ENCODE measurements at places on chromosomes 16 and 17. TPM values are rescaled to one million over a fixed set of nuclear protein-coding genes. Genes with fewer than 3 reads are reported as not detected.

CCDC40 gene
- 0.90 TPM for total RNA-seq

GRCh38 chr16:51147776-51148677 lies 3.0 kb downstream of the SALL1 start:
- no peak for DNase-seq

GRCh38 chr16:25034911-25035310 lies 19.7 kb upstream of the ARHGAP17 start:
- DNase-seq, result no peak

GRCh38 chr17:45747911-45748310 lies 36.2 kb upstream of the CRHR1 start:
- no peak for DNase-seq
